ENCODE measurements at places on chromosomes 2 and 18. TPM values are rescaled to one million over a fixed set of nuclear protein-coding genes. Genes with fewer than 3 reads are reported as not detected.

C2orf81 gene
- 6.0 TPM for total RNA-seq

- DNase-seq = peak; percentile 6
- no peak overlapping the region for H3K4me3 ChIP-seq
- peaks cover 47% of the 10 kb centered on the region for H3K4me1 ChIP-seq
These were observed 293.6 kb upstream of the SESTD1 start for GRCh38 chr2:179558010-179558934.

ORC2 gene
- 48.1 TPM for total RNA-seq

GRCh38 chr2:168272225-168272624, 24.8 kb upstream of the STK39 start:
- no peaks in the 10 kb centered on the region for H3K36me3 ChIP-seq
- H3K27me3 ChIP-seq = no peaks in the 10 kb centered on the region
- H3K4me1 ChIP-seq = no peaks in the 10 kb centered on the region
- no peak overlapping the region for H3K27ac ChIP-seq

- H3K4me1 ChIP-seq = no peaks in the 10 kb centered on the region
- H3K27ac ChIP-seq = no peak overlapping the region
- DNase-seq = peak; percentile 24
- no peaks in the 10 kb centered on the region for H3K27me3 ChIP-seq
- no peaks in the 10 kb centered on the region for H3K36me3 ChIP-seq
These were observed 85.7 kb downstream of the SLC4A3 start for GRCh38 chr2:219713110-219713509.

KHK gene
- total RNA-seq = 3.3 TPM

GRCh38 chr2:187313831-187314230, 134.2 kb downstream of the CALCRL start:
- no peaks in the 10 kb centered on the region for H3K36me3 ChIP-seq
- H3K4me3 ChIP-seq = no peak overlapping the region
- H3K27me3 ChIP-seq = no peaks in the 10 kb centered on the region
- no peak overlapping the region for H3K27ac ChIP-seq

DNA sequence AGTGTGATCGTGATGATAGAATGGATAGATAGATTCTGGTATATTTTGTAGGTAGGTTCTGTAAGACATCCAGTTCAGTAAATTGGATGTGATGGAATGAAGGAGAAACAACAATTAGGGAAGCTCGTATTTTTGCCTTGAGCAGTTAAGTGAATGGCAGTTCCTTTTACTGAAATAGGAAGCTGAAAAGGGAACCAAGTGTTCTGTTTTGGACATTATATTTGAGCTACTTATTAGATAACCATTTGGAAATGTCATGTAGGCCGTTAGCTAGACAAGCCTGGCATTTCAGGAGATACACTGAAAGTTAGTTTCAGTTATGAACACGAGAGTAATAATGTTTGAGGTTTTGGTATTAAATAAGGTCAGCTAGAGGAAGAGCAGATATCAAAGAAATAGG, 41.5 kb downstream of the MARCHF7 start:
- no peak overlapping the region for H3K4me3 ChIP-seq
- no peak for DNase-seq
- no peaks in the 10 kb centered on the region for H3K27me3 ChIP-seq

DNA sequence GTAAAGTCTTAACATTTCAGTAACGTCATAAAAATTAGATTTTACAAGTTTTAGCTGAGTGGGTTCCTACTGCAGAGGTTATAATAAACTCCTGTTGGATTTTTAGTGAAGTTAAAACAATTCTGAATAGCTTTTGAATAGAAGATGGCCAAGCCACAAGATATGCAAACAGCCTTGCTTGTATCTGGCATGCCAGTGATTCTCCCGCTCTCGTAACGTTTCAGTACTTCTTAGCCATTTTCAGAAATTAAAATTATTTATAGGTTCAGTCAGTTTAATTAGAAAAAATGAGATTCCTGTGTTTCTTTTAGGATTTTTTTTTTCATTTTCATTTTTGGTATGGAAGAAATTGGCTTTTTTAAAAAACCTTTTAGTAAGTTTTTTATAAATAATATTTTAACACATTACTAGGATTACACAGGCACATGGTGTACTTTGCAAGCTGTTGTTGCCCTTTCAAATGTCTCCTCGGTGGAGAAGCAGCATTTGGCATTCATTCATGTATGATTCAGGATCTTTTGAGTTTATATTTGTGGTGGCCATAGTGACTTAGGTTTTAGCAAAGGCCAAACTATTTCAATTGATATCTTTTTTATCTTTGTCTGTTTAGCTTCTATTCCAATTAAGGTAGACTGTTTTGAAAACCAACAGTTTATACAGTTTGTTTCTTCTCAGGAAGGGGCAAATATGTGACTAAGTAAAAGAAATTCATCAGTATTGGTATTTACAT, 30.6 kb upstream of the RND3 start:
- no peaks in the 10 kb centered on the region for H3K4me1 ChIP-seq
- H3K27ac ChIP-seq = no peak overlapping the region
- H3K27me3 ChIP-seq = no peaks in the 10 kb centered on the region
- no peaks in the 10 kb centered on the region for H3K36me3 ChIP-seq

DNA sequence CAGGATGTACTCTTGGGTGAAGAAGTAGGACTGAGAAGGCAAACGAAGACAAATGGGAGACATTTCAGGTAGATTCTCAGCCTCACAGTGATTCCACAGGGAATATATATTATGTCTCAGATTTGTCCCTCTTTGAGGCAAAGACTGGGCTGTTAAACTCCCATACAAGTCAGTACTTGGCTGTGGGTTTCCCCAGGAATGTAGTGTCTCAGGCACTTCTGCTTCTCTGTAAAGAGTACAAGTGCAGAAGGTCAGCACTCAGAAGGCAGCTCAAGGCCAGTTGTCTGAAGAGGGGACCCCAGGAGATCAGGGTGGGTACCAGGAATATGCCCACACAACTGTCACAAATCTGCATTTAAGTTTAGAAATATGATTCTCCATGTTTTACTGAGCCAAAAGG, 39.9 kb upstream of the COBLL1 start:
- H3K4me1 ChIP-seq = peaks cover 9% of the 10 kb centered on the region
- H3K27ac ChIP-seq = no peak overlapping the region
- H3K27me3 ChIP-seq = no peaks in the 10 kb centered on the region
- DNase-seq = no peak
- H3K36me3 ChIP-seq = no peaks in the 10 kb centered on the region
- H3K4me3 ChIP-seq = no peak overlapping the region

PER2 gene
- 1.4 TPM for total RNA-seq

DNA sequence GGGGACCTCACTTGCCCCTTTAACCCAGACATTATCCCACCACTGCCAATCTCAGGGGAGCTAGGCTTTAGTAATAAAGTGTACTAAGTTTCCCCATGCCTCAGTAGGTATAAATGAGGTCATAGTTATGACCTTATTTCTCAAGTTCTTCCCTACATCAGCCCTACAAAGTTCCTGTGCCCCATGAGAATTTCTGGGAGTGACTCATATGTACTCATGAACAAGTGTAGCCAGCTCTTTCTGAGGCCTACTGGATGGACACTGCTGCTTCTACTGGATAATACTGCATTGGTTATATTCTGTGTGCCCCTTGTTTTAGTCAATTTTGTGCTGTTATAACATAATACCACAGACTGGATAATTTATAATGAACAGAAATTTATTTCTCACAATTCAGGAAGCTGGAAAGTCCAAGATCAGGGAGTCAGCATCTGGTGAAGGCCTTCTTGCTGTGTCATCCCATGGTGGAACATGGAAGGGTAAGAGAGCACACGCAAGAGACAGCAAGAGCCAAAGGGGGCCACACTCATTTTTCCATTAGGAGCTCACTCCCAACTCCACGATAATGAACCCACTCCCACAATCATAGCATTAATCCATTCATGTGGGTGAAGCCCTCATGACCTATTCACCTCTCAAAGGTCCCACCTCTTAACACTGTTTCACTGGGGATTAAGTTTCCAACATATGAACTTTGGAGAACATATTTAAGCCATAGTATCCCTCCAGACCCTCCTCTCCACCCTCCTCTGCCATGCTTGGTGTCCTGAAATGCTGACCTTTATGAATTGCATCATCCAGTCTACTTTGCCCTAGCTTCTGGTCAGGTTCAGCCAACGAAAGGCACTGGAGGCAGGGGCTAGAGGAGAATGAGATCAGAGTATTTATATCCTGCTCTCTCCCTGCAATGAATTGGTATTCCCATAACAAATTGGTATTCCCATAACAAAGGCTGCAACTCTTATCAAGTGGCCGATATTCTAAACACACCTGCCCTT, 25.4 kb upstream of the ST3GAL5 start:
- no peaks in the 10 kb centered on the region for H3K4me1 ChIP-seq
- DNase-seq = no peak
- no peaks in the 10 kb centered on the region for H3K36me3 ChIP-seq
- no peak overlapping the region for H3K27ac ChIP-seq
- H3K27me3 ChIP-seq = no peaks in the 10 kb centered on the region
- no peak overlapping the region for H3K4me3 ChIP-seq

DNA sequence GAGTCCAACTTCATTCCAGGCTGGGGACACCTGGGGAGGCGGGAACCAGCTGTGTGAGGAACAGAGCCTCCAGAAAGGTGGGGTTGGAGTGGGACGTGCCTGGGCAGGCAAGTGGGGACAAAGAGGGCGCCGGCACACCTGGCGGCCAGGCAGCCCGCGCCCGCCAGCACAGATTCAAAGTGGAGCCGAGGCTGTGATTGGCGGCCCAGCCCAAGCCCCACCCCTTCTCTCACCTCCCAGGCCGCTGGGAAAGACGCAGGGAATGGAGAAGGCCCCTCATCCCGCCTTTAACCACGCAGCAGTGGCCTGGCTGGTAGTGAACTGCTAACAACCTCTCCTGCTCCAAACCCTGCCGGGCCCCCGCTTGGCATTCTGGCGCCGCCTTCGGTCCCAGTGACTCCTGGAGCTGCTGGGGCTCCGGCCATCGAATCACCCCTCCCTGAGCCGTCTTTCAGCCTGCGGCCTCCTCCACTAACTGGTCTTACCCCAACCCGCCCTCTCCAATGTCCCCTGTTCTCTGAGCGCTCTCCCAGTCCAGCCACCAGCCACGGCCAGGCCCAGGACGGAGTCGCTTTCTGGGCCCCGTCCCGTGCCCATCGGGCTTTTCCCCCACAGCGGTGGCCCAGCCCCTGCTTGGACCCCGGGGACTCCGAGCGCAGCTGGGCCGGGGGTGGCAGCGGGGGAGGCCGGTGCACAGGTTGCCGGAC, 27.9 kb upstream of the PTMA start:
- H3K36me3 ChIP-seq = no peaks in the 10 kb centered on the region
- peak overlapping the region; percentile 98 for H3K27ac ChIP-seq
- peaks cover 24% of the 10 kb centered on the region for H3K4me1 ChIP-seq
- DNase-seq = peak; percentile 86
- H3K4me3 ChIP-seq = peak overlapping the region; percentile 48
- H3K27me3 ChIP-seq = no peaks in the 10 kb centered on the region

SERPINB3 gene
- total RNA-seq = not detected

DNA sequence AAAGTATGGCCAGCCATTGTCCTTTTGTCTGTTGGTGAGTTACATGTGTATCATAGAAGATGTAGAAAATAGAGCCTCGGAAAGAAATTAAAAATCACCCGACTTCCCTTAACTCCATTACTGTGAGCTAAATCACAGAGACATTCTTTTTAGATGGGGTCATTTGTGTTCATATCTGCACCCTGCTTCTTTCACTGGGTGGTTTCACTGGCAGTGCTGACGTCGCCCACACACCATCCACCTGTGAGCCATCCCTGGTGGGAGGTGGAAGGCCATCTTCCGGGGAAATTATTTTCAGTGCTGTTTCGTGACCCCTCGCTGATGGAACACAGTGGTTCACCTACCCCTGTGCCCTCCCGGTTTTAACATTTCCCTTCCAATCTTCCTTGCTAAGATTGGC, 21.2 kb downstream of the SH3BP4 start:
- H3K27me3 ChIP-seq = no peaks in the 10 kb centered on the region
- peaks cover 28% of the 10 kb centered on the region for H3K4me1 ChIP-seq
- no peak overlapping the region for H3K4me3 ChIP-seq
- DNase-seq = no peak

SMYD1 gene
- total RNA-seq = not detected

DNA sequence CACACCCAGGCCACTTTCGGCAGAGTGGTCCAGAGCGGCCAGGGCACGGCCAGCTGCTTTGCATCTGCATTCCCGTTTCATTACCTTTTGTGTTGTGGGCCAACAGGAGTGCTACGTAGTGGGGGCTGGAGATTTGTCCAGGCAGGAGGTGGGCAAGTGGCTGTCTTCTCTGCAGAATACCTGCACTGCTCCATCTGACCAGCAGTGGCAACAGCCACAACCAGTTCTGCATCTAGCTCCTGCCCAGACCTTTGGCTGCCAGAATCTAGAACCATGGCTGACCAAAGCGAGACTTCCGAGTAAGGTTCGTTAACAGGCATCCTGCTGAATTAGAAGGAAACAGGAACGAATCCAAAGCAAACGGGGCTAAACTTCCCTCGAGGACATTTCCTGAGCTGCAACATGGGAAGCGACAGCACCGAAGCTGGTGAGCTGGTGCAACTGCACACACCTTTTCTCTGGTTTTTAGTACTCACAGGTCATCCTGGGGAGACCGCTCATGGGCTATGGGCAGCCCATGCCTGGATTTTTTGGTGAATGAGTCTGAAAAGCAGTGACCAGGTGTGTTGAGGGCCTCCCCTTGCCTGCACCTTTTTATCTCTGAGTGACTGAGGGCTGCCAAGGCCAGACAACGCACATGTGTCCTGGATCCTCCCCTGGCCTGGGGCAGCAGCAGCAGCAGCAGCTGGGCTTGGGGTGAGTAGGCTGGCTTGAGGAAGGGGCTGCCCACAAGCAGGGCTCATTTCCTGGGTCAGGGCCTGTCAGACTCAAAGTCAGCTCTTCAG, 10.5 kb downstream of the GDF7 start:
- no peak overlapping the region for H3K4me3 ChIP-seq
- H3K4me1 ChIP-seq = peaks cover 15% of the 10 kb centered on the region
- H3K27me3 ChIP-seq = peaks cover 34% of the 10 kb centered on the region
- H3K27ac ChIP-seq = no peak overlapping the region
